Smooth muscle cell of the brain vasculature (primary cell): ENCODE measurements at places on chromosomes 1 and 21.
A peak's percentile ranks its signal among the peaks of the same experiment; 100 is the strongest.

DNA sequence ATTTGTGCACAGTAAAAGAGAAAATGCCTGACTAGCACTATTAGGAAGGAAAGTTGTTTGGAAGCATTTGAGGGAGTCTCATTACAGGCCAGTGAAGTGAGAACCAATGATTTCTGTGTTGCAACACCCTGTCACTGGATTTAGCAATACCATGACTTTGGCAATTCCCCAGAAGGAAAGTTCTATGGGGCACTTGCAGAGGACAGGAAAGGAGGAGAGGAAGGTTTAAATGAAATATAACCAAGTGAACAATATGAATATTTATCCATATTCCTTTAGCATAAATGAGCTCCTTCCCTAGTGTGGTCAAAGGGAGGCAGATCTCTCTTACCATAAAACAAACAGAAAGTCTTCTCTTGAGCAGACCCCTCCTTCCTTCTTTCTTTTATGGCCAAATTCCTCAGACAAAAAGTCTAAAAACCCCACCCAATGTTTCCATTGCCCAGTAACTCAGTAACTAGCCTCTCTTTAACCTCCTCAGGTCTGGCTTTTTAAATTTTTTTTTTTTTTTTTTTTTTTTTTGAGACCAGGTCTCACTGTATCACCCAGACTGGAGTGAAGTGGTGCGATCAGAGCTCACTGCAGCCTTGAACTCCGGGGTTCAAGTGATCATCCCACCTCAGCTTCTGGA lies 5.5 kb downstream of the TLR5 start:
- DNase-seq: no peak

- no peak for DNase-seq
These were observed 100.1 kb upstream of the GADD45A start for GRCh38 chr1:67584938-67585337.

- no peak for DNase-seq
These were observed 46.1 kb upstream of the ABCG1 start for GRCh38 chr21:42172596-42173483.

DNA sequence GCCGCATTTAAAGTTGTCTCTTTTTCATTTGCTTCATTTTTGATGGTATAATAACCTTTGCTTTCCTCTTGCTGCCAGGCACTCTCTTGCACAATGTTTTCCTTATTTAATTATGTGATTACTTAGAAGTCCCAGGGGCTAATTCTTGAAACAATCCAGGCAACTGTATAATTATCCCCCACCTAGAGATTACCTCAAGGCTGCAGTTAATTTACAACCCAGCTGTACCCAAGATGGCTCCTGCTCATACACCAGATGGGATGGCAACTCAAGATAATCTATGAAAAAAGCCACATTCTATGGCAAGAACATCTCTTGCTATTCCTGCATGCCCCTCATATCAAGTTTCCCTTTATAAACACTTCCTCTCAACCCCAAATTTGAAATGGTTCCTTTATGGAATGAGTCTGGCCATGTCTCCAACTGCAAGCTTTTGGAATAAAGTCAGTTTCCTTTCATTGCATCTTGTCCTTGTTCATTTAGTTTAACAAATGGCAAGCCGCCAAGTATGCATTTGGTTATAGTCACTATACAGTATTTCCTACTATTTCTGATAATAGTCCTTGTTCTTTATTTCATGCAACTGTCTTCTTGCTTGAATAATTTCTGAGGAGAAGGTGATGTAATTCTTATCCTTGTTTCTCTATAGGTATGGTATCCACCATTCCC lies 1042.6 kb downstream of the PLA2G4A start:
- DNase-seq: no peak

DNA sequence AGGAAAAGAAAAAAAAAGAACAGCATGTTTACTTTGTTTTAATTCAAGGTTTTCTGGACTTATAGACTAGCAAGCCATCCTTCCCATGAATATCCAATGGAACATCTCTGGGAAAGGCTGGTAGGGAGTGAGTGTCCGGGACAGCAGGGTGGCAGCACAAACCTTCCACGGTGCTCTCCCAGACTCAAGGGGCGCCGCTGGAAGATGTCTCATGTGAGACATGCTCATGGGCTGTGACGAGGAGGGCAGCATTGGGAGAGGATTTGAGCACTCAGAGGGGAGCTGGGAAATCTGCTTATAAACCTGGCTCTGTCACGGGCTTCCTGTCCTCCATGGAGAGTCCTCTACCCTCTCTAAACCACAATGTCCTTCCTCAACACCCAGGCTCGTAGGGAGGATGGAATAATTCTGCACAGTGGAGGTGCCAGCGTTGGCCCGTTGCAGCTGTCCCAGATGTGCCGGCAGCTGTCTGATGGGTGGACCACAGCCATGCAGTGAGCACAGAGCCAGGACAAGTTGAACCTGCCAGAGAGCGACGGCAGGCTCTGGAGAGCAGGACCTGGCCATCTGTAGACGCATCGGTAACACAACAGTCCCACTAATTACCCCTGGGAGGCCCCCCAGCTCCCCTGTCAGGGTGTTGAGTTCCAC lies 100.1 kb upstream of the IGSF21 start:
- no peak for DNase-seq

DNA sequence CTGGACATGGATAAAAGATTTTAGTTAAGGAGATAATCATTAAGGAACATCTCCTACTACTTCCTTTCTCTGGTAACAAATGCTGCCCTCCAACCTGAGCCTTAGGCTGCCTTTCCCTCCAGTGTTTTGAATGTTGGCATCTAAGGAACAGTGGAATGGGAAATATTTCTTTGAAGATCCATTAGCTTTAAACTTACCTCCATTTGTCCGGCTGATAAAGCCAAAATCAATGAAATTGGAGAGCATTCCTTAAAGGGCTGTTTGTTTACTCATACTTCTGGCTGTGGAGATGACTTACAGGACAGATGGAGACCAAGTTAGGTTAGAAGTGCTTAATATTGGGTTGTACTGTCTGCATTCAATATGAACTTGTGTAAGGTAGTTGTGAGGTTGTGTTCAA lies 439.1 kb downstream of the PLA2G4A start:
- no peak for DNase-seq

DNA sequence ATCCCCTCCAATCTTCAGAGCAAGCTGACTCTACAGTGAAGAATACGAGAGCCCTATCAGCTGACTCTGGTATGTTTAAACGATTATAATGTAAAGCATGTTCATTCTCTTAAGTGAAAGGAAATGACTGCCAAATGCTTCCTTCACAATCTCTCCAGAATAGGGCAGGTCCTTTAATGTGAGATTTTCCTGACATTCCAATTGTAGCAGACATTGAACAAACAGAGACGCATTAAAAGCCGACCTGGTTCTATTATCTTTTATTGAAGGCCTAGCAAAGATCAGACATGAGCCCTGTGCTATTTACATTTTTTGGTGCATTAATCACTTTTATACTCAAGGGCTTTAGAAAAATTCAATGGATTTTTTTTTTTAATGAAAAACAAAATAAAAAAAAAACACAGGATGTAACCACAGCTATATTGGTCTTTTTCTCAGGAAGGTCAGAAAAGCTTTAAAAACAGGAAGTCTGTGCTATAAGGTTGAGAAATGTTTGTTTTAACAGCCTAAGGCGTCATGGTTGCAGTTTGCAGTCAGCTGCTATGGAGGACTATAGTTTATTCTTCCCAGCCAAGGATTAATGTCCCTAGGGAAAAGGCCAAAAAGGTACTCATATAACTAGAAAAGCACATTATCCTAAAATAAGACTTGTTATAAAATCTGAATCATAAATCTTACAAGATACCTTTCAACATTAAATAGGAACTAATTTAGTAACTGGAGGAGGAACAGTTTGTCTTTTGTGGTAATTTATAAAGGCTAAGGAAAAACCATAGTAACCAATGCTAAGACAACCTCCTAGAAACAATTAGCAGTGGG lies 104.8 kb downstream of the RERE start:
- peak; percentile 81 for DNase-seq

DNA sequence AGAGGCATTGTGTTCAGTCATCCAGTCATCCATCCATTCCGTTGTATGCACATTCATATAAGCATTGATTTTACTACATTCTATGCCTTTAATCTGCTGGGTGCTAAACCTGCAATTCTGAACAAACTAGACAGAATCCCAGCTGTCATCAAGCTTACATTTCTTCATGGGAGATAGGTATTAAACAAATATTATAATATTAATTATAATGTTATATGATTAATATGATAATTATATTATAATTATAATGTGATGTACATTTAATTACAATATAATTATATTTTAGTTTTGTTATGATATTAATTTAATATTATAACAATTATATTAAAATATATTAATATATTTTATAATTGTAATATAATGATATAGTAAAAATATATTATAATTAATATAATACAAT lies 112.4 kb downstream of the BRINP3 start:
- DNase-seq: no peak

- DNase-seq: no peak
These were observed 10.2 kb downstream of the KRTAP20-3 start for GRCh38 chr21:30652891-30653290.

DNA sequence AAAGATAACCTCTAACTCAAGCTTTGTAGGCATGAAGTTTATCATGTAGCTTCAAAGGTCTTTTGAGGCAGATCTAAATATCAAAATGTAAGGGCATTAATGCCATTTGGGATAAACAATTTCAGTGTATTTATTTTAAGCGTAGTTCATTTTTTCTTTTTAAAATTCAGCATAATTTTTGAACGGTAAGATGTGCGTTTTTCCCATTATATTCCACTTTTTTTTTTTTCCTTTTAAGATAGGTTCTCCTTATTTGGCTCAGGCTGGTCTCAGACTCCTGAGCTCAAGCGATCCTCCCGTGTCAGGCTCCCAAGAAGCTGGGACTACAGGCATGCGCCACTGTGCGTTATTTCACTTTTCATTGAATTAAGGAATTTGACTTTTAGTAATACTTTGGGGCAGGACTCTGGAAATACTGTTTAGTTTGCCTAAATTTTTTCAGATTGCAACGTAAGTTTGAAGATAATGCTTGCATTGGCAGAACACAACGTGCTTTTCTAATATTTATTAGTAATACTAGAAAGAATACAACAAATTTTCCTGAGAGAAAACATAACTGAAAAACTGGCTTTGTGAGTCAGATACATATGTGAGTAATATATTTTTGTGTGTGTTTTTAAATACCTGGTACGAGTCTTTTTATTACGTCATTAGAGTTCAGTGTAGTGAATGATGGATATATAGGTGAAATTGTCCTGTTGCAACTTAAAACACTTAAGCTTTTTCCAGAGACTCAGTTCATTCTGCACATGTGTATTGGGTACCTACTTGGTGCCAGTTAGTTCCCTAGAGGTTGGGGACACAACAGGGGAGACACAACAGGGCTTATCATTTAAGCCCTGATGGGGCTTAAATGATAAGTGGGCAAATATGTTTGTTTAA lies 2.2 kb downstream of the RALGPS2 start:
- no peak for DNase-seq

- DNase-seq: no peak
These were observed 115.8 kb downstream of the PTPRC start for GRCh38 chr1:198754670-198755069.

- no peak for DNase-seq
These were observed 15.3 kb upstream of the KANK4 start for GRCh38 chr1:62334434-62334985.

- DNase-seq: no peak
These were observed 104.1 kb downstream of the NR5A2 start for GRCh38 chr1:200131551-200132125.

DNA sequence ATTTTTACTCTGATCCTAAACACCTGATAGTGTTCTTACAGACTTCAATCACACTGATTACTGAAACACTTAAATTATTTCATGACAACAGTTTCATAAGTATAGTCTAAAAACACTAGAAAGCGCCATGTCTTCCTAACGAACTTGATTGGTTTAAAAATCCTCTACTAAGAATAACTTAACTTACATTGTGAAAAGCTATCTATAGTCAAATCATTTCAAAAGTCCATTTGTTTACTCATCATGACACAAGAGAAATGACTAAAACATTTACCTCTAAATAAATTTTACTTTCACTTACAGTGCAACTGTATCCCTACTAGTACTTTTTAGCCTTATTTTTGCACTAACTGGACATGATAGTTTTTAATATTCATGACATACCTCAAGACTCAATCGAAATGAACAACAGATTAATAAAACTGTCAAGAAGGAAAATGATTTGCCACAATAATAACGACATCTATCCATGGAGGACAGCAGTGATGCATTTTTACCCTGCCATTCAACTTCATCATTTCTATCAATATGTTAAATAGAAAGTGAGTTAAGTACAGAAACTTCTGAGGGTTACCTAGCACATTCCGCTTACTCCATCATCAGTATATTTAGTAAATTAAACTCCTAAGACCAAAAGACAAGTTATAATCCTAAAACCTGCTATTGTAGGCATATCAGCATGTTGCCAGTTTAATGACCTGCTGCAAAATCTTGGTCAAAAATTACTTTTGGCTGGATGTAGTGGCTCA lies 38.4 kb downstream of the AHCTF1 start:
- DNase-seq: no peak
